ENCODE measurements at places on chromosomes 1 and 21.

- DNase-seq = no peak
Observed at GRCh38 chr1:231584117-231584516, 42.5 kb upstream of the DISC1 start.

DNA sequence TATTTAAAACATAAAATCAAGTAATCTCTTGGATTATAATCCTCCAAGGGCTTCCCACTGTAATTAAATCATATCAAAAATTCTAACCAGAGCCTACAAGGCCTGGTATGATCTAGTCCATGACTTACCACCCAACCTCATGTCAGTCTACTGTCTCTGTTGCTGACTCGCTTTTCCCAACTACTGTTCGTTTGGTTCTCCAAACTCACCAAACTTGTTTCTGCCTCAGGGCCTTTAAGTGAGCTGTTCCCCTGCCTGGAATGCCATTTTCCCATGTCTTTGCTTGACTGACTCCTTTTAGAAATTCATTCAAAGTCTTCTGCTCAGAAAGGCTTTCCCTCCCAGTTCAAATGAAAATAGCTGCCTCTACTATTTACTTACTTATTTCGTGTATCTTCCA, 95.9 kb downstream of the ZC3H11B start:
- no peak for DNase-seq

DNA sequence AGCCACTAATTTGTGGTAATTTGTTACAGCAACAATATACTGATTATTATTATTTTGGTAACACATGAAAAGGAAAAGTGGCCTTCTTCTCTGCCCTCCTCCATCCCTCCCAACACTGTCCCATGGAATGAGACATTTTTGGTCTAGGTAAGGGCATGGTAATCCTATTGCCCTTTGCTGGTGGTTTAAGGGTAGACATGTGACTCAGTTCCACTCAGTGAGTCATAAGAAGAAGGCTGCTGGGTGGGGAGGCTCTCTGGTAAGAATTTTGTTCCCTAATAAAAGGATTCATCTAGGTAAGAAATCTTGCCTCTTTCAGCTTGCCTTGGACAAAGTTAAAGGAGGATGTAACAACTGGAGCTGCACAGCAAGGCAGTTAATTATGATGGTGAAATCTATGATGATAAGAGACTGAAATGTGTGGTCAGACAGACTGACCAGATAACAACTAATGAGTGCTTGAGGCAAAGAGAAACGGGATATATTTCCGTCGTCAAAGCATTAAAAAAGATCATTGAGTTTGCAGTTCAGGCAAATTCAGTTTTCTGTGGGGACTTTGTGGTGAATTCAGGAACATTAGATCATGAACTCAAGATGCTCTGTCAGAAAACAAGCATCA, 232.0 kb upstream of the KCNK2 start:
- DNase-seq = no peak

GRCh38 chr1:235403593-235403992, 36.4 kb downstream of the TBCE start:
- no peak for DNase-seq

- DNase-seq = peak; percentile 28
Observed at GRCh38 chr1:181061891-181062835, 26.3 kb upstream of the IER5 start.

GRCh38 chr1:182845379-182845778, 6.2 kb downstream of the DHX9 start:
- peak; percentile 22 for DNase-seq

GRCh38 chr1:89566761-89567174, 42.1 kb downstream of the LRRC8B start:
- DNase-seq = no peak

DNA sequence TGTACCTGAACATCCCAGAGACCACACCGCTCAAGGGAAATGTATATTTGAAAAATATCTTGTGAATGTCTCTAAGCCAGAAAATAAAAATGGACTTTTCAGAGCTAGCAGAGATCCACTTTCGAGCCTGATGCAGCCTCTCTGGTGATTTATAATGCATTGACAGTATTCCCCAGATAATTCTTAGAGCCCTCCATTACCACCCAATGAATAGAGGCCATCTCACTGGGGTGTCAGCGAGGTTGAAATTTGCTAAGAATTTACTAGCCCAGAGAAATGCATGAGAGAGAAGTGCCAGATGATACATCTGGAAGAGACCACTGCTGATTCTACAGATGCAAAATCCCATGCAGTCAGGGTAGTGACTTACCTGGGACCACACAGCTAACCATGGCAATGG, 25.5 kb upstream of the NTPCR start:
- DNase-seq = no peak

DNA sequence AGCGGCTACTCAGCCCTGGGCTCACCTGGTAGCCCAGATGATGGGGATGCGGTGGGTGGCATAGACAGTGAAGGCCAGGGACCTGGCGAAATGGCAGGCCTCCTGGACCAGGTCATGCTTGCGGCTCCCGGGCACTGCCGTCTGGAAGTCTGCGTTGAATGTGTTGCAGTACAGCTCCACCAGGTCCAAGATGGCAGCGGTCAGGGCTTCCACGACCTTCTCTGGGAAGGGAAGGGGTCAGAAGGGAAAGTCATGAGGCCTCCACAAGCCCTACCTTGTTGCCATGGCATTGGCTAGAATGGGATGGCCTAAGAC, 38.8 kb downstream of the PIK3C2B start:
- no peak for DNase-seq

DNA sequence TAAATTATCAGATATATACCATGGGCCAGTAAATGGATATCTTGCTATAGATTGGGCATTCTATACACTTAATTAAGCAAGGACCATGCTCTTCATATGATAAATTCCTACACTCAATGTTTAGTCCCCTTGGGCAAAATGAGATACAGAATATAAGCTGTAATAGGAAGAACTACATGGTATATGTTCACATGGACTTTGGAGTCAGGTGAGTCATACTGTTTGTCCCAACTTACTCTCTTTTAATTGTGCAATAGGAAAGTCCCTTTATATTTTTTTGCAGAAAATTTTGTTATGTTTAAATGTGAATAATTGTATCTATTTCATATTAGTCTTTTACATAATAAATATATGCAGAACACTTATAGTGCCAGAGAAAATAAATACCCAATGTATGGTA, 820.2 kb upstream of the ADAMTS5 start:
- DNase-seq = no peak

- DNase-seq = peak; percentile 61
Observed at GRCh38 chr1:2554621-2555387, 1.4 kb upstream of the TNFRSF14 start.

GRCh38 chr1:160061369-160062229, 8.4 kb downstream of the KCNJ10 start:
- no peak for DNase-seq

- peak; percentile 39 for DNase-seq
Observed at GRCh38 chr1:64623750-64624191, 121.1 kb upstream of the RAVER2 start.

- no peak for DNase-seq
Observed at GRCh38 chr1:230074270-230074669, 7.2 kb downstream of the GALNT2 start.

- DNase-seq = no peak
Observed at GRCh38 chr21:28614791-28615190, 377.9 kb downstream of the LTN1 start.

- no peak for DNase-seq
Observed at GRCh38 chr1:18641005-18641941, 10.6 kb downstream of the PAX7 start.

DNA sequence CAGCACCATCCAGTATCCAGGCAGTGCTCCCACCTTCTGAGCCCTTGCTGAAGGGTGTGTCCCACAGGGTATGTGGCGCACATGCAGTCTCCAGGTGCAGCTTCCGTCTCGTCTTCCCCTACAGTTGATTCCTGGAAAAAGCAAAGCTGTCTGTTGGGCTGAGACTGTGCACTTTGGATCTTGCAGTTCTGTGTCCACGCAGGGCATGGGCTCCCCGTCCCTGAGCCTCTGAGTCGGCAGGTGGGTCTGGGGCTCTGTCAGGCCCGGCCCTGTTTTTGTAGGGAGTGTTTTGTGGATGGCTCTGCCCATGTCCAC, 32.8 kb downstream of the SNAP47 start:
- DNase-seq = no peak

- DNase-seq = no peak
Observed at GRCh38 chr1:89631816-89632656, 884 bp upstream of the LRRC8C start.

- no peak for DNase-seq
Observed at GRCh38 chr1:192929597-192929996, 120.8 kb downstream of the RGS2 start.

GRCh38 chr1:234643111-234643849, 33.3 kb upstream of the IRF2BP2 start:
- DNase-seq = no peak

- DNase-seq = peak; percentile 56
Observed at GRCh38 chr1:234214129-234214910, 158.9 kb upstream of the COA6 start.

GRCh38 chr1:67668660-67669059, 16.3 kb upstream of the GADD45A start:
- DNase-seq = no peak

DNA sequence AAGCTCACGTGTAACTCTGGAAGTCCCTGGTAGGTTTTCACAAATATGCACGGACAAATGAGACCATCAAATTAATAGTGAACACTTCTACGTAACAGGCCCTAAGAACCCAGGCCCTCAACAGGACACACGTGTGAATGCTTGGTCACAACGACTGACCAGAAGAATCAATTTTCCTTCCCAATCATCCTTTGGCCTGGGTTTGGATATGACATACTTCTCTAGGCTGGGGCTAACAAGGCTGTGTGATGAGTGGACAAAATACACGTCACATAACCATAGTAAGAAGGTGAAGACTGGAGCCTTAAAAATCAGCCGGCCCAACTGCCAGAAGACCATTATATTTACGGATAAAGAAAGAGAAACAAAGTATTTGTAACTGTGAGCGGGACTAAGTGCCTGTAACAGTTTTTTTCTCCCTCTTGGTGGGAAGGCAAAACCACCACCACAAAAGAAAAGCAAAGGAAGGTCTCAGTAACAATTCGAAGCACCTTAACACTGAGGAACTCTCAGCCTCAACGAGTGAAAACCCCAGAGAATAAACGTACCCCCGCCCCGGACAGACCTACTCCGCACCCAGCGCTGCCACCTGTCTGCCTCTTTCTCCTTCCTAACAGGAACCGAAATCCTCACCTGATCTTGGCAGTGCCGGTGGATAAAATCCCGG, 450 bp downstream of the SDE2 start:
- DNase-seq = no peak

GRCh38 chr1:36207339-36207738, 16.9 kb upstream of the THRAP3 start:
- DNase-seq = no peak

DNA sequence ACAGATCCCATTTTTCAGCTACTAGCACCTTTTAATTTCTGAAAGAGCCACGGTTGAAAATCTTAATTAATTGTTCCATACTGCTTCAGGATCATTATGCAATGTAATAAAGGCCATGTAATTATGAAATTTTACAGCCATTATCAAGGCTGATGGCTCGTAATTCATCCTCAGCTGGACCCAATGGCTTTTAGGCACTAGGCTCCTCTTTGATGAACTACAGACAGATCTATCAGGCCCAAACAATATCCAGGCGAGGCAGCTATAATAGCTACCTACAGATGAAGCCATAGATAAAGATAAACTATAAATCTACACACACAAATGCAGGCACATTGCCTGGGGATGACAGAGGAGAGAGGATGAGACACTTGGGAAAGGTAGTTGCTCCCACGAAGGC, 110.5 kb upstream of the USH2A start:
- no peak for DNase-seq

- no peak for DNase-seq
Observed at GRCh38 chr1:207844371-207844770, 66.6 kb downstream of the CD34 start.

DNA sequence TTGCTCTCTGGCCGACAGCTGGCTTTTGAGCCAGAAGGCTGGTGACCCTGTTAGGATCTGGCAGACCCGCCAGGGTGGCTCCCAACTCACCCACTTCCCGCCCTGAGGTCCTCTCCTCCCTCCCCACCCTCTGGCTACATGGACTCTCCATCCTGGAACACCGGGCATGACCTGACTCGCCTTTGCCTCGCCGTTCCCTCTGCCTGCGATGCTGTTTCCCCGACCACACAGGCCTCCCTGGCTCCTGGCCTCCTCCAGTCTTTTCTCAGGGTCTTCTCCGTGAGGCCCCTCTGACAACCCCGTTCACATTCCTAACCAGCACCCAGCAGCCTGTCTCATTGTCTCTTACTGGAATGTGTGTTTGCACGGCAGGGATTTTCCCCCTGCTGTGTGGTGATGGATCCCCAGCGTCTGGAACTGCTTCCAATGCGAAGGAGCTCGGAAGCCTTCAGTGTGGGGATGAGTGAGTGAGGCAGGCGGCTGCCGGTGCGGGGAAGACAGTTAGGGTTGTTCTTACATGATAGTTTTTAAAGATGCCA, 46.0 kb upstream of the POFUT2 start:
- DNase-seq = no peak

- DNase-seq = no peak
Observed at GRCh38 chr21:38179511-38179910, 77.3 kb upstream of the KCNJ15 start.

DNA sequence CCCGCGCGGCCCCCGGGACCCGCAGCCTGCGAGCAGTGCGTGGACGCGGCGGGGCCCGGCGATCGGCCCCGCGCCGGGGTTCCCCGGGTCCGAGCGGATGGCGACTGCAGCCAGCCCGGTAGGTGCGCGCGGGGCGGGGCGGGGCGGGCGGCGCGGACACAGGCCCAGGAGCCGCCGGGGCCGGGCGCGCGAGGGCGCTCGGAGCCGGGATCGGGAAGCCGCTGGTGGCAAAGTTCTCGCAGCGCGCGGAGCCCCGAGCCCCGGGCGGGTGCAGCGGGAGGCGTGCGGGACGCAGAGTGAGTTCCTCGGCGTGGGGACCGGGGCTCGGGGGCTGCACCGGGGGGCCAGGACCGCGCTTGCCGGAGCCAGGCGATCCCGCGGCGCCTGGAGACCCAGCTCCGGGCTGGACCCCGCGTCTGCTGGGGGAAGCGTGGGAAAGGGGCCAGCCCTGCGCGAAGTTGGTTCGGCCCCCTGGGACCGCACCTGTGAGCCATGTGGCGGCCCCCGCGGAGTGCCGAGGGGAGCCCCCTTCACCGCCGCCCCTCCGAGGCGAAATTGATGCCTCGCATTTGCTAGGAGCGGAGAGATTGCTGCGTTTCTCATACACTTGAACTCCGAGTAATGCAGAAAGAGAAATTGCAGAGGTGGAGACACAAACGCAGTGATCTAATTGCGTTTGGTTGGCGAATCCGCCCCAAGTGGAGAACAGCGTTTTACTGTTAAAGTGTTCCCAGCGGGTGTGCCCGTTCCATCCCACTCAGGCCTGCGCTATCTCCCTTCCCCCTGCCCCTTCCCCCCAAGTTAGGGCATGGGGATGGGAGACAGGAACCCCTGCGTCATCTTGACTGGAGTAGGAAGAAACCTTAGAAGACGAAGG, 228.9 kb upstream of the TMEM51 start:
- DNase-seq = peak; percentile 27

DNA sequence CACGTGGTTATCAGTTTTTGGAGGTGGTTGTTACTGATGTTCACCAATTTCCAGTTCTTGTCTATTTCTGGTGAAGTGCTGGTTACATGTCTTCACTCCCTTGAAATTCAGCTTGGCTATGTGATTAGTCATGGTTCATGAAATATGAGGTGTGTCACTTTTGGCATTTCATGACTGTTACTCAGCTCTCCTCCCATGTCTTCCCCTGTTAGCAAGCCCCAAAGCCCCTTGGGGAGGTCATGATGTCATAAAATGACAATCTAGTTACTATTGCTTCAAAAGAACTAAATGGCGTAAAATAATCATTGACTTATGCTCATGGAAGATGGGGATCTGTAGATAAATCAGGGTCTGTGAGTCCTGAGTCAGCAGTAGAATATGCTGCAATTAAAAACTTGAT, 425.1 kb downstream of the SETD4 start:
- DNase-seq = no peak

- DNase-seq = no peak
Observed at GRCh38 chr1:13535227-13535626, 21.4 kb upstream of the LRRC38 start.
